Astrocyte (in vitro differentiated cells and primary cell): ENCODE measurements at places on chromosomes 16 and 17.

- peak; percentile 87 for DNase-seq
Observed at GRCh38 chr17:80513892-80514291, 30.7 kb upstream of the RPTOR start.

GRCh38 chr17:81948635-81949378 lies 1.8 kb upstream of the MYADML2 start:
- DNase-seq: no peak

- no peak for DNase-seq
Observed at GRCh38 chr16:57606147-57606846, 22.1 kb upstream of the ADGRG1 start.

- DNase-seq: no peak
Observed at GRCh38 chr17:45861165-45861564, 16.5 kb downstream of the SPPL2C start.

DNA sequence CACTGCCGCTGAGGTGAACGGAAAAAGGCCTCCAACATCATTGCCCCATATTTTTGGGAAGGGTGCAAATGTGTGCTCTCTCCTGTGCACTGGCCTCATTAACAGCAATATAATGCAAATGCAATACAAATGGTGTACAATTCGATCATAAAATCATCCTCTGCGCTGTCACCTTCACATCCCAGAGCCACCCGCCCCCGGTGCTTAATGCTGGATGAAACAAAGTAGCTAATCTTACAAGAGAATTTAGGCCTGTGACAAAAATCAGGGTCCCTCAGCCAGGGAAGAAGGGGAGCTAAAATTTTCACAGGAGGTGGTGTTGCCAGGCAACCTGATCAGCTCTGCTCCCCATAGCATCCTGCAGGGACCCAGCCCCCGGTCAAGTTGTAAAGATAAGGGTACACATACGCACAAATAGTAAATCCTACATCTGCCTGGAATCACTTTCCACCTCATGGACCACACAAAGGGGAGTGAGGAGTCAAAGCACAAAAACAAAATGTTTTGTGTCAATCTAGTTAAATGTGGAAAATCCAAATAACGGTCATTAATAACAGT lies 3.0 kb downstream of the TBC1D16 start:
- no peak for DNase-seq

GRCh38 chr16:54203851-54204505 lies 82.6 kb downstream of the IRX3 start:
- no peak for DNase-seq

DNA sequence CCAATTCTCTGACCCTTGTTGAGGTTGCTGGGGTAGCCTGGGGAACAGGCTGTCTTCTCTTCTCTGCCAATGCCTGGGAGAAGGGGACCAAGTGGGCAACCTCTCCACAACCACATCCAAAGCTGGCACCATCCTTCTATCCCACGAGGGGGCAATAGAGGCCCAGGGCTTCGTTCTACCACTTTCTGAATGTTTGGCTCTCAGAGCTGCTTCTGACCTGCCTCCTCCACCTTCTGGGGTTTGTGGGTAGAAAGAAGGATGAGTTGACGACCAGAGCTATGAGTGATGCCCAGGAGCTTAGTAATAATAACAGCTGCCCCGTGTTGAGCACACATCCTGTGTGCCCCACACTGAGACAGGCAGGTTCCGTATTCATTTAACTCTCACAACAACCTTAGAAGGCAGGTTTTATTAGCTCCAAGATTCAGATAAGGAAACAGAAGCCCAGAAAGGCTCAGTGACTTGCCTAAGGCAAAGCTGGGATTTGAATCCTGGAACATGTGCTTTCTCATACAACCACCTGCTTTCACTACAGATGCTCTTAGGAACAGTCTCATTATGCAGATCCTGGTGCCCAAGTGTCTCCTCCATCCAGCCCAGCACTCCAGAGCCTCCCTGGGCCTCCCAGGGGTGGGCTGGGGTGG lies 11.1 kb downstream of the TSPOAP1 start:
- DNase-seq: peak; percentile 70

DNA sequence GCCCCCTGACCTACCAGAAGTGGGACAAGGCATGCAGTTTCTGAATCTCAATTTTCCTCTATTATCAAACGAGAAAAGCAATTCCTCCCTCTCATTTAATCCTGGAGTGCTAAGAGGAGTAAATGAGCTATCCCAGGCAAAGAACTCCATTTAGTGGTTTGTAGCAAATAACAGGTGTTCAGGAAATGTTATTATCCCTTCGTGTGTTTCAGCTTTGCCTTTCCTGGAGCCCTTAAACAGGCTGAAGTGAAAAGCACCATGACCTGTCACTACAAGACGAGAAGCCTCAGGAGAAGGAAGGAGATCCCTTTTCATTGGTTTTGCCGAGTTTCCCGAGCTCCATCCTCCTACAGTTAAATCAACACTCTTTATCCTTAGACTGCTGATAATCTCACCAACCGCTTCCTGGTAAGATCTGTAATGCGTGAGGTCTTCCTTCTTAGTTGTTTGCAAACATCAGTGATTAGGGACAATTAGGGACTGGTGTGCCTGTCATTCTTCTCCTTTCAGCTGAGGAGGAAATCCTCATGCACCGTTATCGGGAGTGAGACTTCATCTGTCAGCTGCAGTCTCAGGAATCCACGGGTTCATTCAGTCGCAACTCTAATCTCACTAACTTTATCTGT lies 30.8 kb upstream of the MYOCD start:
- DNase-seq: no peak

GRCh38 chr17:3859940-3860339 lies 13.9 kb upstream of the NCBP3 start:
- DNase-seq: no peak
